ENCODE measurements at places on chromosomes 6 and 20. TPM values are rescaled to one million over a fixed set of nuclear protein-coding genes. Genes with fewer than 3 reads are reported as not detected.

DNA sequence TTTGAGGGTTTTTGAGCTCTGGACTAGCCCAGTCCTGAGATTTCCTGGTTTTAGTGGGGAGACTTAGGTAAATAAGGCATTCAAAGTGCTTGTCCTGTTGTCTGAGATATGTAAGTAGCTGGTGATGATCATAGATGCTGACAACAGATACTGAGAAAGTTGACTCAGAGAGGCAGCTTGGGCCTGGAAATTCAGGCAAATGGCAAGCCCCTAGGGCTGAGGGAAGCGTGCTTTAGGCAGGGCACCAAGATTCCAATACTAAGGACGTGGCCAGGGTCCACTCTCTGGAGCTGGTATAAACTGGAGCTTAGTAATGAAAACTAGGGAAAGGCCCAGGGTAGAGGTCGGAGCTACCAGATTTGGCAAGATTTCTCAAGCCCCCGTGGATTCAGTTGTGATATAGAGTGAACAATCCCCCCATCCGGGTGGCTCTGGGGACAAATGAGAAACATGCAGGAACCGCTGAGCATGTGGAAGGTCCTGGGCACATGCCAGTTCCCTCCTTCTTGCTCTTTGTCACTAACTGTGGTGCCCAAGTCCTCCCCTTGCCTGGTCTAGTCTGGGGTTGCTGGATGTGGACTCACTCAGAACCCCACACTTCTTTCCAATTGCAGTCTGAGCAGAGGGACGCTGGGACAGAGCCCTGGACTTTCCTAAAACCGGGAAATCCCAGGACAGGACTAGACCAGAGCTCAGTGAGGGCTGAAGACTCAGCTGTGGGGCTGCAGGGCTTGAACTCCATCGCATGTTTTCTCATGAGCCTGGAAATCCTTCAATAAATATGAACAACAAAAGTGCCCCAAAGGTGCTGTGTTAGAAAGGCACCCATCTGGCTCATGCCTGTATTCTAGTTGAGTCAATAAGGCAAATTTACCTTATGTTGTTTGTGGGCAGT is 10.3 kb downstream of the SLC22A3 start:
- no peak for DNase-seq

GRCh38 chr20:46634528-46634927 is 16.7 kb downstream of the SLC13A3 start:
- DNase-seq, result no peak

WFDC12 gene
- not detected for total RNA-seq

DNA sequence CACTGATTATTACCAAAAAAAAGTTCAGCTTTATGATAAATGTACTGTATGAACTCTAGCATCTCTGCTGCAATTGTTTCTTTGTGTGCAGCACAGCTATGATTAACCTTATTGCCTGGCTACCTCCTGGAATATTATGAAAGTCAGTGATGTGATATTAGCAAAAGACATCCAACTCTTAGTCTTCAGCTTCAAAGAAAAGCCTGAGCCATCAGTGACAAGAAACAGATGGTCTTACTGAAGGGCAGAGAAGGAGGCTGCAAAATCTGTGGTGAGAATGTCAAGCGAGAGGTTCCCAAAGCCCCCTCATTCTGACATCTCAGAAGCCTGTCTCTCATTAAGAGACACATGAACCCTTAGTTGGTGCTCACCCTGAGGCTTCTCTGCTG is 89.4 kb upstream of the TNFAIP3 start:
- no peak for DNase-seq

DNA sequence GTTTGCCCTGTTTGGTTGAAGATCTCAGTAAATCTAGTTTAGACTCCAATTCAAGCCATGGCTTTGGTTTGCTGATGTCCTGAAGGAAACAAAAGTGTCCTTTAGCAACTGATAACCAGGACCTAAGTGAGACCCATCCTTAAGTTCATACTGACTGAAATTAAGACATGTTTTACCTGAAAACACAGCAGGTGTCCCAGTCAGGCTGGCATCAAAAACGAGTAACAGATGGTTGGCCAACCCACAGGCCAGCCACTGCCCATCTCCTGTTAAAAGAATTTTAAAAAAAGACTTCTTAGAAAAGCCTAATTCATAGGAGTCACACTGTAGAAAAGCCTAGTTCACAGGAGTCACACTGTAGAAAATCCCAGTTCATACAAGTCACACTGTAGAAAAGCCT is 58.3 kb downstream of the WDR27 start:
- no peak for DNase-seq

GRCh38 chr6:11890849-11891248 is 112.2 kb upstream of the ADTRP start:
- no peak for DNase-seq

DNA sequence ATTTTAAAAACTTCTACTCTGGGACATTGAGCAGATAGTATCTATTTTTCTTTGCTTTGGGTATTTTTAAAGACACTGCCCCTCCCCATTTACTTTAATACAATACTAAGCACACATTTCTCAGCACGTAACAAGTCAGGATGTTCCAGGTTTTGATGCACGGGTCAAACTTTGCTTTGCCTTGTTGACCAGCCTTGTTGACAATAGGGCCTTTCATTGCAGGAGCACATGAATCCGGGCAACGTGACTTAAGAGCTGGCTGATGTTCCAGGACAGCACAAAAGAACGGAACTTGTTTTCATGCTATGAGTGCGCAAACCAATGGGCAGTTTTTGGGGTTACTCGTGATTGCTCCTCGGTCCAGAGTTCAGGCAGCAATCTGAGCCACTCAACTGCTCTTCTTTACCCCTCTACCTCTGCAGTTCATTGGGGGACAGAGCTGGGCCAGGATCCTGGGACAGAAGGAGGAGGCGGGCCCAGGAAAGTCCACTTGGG is 78.6 kb upstream of the SLC22A16 start:
- no peak for DNase-seq
